Hindlimb muscle (tissue), 1 donor: ENCODE measurements at places on chromosomes 12 and 14. TPM values are rescaled to one million over a fixed set of nuclear protein-coding genes. Genes with fewer than 3 reads are reported as not detected.

The INHBE gene
- polyA plus RNA-seq, result 0.90 TPM

DNA sequence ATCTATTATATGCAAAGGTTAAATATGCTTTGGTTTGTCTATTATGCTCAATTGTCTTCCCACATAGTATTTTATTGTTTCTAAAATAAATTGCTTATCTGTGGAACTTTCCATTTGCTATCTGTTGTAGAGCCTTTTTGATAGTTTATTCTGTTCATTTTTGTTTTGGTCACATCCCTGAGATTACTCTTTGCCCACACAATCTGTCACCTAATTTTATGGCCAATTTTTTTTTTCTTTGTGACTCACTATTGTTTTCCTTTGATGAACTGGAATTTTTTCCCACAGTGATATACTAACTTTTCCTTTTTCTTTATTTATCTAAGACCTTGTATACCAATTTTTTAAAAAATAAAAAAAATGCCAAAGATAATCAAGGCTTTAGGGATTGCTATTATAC lies 61.1 kb downstream of the RASSF9 start:
- DNase-seq, result no peak

- no peak for DNase-seq
Observed at GRCh38 chr12:115910057-115910456, 367.4 kb downstream of the MED13L start.

DNA sequence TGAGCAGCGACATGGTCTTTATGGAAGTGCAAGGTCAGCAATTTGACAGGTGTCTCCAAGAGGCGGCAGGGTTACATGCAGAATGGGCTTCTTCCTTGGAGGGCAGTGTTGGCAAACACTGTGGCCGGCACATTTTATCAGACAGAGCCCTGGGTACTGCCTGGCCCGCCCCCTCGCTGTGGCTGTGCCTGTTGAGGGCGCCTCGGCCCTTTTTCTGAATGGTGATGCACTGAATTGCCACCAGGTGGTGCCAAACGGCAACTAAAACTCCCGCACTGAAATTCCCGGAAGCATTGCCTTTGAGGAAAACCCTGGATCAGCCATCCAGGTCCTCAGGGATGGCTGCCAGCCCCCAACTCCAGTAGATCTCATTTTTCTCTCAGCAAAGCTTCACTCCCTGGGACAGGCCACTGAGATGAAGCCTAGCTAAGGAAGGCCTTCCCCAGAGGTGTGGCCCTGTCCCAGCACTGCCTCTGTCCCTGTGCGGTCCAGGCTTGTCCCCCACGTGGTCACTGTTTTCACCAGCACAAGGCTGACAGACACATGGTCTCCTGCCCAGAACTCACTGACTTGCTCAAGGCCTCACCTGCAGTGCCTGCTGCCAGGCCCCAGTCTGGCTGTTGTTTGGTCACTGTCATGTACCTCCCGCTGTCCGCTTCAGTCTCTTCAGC lies 73.6 kb downstream of the TESC start:
- DNase-seq, result peak; percentile 67

DNA sequence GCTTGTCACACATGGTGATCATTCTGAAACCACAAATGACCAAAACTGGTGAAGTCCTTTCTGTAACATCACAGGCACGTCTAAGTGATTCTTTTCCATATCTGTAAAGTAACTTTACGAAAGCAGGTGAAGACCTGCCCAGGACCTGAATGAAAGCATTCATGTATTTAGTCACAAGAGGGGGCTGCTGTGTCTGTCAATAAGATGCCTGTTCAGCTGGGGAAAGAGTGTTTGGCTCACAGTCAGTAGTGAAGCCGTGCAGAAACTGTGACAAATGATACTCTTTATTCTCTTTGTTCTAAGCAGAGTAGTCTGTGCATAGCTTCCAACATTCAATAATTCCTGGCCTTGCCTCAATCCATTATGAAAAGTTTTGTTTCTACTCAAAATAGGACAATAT lies 373.5 kb upstream of the OR4E1 start:
- DNase-seq, result no peak

The BEGAIN gene
- 4.9 TPM for polyA plus RNA-seq
